ENCODE measurements at places on chromosomes 1 and 21.

DNA sequence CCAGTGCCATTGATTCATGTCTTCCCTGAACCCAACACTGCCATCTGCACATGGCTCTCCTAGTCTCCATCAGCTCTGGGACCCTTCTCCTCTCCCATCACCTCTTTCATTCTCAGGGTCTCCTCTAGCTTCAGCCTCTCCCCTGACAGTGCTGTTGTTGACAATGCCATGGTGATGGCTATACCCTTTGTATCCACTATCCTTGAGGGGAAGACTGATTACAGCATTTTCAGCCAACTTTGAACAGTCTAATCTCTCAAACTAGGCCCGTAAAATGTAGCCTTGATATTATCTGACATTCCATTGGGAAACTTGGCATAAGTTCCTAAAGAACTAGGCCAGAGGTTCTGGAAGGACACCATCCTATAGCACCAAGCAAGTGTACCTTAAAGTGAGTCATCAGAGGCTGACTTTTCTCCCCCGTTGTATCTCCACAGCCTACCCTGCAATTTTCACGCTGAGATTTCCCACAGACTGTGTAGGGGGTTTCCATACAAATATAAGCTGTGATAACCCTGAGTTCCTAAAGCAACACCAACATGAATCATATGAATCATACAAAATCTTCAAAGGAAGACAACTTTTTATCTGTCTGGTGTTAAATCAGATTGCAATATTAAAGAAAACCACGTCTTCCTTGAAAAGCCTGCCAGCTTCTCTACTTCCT lies 5.8 kb downstream of the HAO2 start:
- DNase-seq, result no peak

- peak; percentile 32 for DNase-seq
Measured at GRCh38 chr1:18256282-18257235, 149.0 kb downstream of the IGSF21 start.

GRCh38 chr1:175364424-175365076 lies 172.0 kb upstream of the KIAA0040 start:
- no peak for DNase-seq

DNA sequence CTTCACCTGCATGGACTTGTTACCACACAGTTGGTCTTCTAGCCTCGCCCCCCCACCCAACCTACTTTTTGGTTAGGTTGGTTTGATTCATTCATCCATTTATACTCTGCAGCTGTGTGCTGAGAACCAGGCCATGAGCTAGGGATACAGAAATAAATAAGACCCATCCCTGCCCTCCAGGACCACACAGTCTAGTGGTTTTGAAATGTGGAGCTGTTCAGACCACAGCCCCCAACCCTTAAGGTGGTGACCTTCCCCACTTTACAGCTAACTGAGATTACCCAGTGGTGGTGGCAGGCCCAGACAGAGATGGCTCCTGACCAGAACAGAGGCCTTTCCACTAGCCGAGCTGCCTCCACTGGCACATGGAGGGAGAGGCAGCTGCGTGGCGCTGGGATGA lies 37.0 kb downstream of the LRRN2 start:
- no peak for DNase-seq

DNA sequence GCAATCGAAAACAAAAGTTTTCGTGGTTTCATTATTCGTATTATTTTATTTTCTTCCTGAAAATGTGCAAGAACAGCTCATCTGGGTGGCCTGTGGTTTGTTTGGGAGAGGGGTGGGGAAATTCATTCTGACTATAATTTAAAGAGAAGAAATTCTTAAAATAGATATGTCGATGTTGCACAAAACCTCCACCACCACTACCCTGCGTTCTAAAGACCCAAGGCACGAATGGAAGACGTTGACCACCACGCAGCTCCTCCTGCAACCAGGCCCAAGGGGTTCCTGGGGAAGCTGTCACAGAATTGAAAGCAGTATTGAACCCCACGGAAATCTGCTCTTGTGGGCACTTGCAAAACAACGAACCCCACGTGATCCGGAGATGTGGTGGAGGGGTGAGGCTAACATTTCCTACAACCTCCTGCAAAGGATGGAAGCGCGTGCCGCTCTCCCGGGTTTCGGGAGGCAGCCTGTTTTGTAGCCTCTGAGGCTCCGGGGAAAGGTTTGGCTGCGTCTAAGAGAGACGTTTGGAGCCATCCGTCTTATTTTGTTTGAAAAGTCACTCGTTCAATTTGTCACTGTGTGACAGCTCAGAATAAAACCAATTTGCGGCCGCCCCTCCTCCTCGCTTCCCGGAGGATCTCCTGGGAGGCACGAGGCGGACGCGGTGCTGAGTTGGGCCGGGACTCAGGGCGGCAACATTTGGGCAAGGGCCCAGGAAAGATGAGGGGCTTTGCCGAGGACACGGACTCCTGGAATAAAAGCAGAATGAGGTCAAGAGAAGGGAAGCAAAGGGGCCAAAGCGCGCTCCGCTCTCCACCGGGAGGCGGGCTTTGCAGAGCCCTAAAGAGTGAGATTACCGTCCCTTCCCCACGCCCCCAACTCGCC lies 810 bp upstream of the HLX start:
- DNase-seq, result peak; percentile 29

DNA sequence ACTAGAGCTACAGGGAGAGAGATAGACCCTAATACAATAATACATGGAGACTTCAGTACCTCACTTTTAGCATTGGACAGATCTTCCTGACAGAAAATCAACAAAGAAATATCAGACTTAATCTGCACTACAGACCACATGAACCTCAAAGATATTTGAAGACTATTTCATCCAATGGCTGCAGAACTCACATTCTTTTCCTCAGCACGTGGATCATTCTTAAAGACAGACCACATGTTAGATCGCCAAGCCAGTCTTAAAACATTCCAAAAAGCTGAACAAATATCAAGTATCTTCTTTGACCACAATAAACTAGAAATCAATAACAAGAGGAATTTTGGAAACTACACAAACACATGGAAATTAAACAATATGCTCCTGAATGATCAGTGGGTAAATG lies 576.0 kb downstream of the KIF26B start:
- no peak for DNase-seq

- DNase-seq, result no peak
Measured at GRCh38 chr1:221632072-221632471, 109.8 kb downstream of the DUSP10 start.

DNA sequence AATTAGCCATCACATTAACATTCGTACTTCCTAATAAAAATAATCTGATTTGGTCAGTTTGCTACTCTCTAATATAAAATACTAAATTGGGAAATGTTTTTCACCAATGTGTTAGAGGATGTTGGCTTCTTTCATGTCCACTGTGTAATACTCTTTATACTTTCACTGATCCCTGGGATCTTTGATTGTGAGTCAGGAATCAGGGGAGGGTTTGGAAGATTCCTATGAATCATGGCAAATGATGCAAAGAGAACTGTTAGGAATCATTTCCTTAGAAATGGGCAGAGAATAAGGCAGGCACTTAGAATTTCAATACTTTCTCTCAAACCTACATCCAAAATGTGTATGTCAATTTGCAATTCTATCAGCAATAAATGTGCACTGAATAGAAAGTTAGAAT lies 31.0 kb downstream of the KRTAP24-1 start:
- no peak for DNase-seq

DNA sequence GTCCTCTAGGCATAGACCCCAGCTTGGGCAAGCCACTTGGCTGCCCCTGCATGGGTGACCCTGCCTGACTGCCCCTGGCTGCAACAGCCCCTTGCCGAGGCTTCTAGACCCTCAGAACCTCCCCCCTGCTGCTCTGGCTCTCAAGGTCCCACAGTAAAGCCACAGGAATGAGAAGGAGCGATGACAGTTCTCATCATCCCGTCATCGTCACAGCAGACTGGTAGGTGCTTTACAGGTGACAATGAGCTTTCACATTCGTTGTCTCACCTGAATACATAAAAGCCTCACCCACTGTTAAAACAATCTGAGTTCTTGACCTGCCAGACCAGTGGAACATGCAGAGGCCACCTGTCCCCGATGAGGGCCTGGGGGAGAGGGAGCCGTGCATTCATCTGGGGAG lies 36.0 kb upstream of the GPR157 start:
- DNase-seq, result no peak

DNA sequence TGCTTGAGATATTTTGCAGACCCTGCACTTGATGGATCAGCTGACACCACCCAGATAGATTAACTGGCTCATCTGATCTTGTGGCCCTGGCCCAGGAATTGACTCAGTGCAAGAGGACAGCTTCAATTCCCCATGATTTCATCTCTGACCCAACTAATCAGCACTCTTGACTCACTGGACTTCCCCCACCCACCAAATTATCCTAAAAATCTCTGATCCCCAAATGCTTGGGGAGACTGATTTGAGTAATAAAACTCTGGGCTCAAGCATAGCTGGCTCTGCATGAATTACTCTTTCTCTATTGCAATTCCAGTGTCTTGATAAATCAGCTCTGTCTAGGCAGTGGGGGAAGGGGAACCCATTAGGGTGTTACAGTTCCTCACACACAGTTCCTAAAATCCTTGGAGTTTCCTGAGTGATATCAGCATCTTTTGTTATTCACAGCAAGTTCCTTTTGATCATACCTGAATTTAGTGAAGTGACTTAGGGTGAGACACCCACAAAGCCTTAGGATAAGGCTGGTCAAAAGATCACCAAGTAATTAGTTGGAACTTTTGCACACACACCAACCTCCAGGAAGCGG lies 104.2 kb downstream of the COP1 start:
- no peak for DNase-seq

- no peak for DNase-seq
Measured at GRCh38 chr21:40162075-40162474, 294.8 kb downstream of the PCP4 start.

GRCh38 chr1:180769889-180770288 lies 138.1 kb downstream of the XPR1 start:
- no peak for DNase-seq

DNA sequence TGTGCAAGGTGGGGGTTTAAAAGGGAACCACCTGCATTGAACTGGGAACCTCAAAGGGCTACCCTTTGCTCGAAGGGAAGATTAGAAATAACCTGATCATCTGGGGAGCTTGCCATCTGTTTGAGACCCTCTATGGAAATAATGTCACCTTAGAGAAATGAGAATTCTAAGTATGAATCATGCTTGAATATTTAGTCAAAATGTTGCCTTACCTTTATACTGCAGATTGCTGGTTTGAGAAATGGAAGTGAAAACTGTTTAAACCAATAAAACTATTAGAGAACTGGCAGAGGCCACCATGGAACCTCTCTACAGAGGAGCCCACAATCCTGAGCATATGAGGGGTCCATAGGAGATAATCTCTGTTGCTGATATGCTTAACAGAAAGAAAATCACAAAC lies 131.2 kb upstream of the FAM78B start:
- no peak for DNase-seq

- DNase-seq, result no peak
Measured at GRCh38 chr1:116686723-116687352, 19.3 kb upstream of the IGSF3 start.

DNA sequence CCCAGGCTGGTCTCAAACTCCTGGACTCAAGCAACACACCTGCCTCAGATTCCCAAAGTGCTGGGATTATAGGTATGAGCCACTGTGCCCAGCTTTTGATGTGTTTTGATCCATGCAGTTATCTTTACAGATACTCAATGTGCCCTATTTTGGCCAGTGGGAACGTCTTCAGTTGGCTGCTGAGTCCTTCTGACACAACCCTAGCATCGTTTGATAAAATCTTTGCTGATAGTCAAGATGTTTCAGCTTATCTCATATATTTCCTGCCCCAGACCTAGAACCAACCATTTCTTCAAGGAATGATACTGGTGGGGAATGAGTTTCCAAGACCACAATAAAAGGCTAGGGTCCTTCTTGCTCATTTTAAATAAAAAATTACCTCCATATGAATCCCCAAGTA lies 11.6 kb downstream of the POGZ start:
- DNase-seq, result no peak

DNA sequence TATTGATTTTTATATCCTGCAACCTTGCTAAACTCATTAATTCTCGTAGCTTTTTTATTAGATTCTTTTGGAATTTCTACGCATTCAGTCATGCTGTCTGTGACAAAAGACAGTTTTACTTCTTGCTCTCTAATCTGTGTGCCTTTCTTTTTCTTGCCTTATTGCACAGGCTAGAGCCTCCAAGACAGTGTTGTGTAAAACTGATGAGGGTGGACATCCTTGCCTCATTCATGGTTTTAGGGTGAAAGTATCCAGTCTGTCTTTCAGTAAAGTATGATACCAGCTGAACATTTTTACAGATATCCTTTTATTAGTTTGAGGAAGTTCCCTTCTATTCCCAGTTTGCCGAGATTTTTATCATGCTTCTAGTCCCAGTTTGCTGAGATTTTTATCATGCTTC lies 133.8 kb downstream of the HS2ST1 start:
- DNase-seq, result no peak

DNA sequence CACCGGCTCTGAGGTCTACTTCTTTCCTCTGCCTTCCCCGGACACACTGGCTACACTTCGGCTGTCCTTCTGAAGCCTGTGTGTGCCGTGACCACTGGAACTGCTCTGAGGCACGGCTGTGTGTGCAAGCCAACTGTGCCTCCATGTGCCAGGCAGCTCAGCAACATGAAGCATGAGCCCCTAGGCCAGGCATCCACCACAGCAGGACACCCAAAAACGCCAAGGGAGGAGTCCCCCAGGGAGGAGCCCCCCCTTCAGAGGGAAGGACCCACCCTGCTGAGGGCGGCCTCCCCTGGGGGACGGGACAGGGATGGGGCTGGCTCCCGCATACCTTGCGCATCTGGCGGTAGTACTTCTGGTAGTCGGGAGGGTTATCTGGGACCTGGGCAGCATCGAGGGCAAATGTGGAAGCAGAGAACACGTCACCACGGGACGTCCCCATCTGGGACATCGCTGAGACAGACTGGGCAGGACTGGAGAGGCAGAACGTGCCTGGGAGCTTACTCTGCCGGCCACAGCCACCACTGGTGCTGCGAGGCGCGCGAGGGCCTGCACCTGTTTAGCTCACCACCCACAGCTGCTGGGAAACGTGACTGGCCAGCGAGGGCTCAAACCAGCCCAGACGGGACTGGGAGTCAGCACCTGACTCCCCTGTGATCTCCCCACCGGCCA lies 20.5 kb downstream of the LSS start:
- peak; percentile 7 for DNase-seq

DNA sequence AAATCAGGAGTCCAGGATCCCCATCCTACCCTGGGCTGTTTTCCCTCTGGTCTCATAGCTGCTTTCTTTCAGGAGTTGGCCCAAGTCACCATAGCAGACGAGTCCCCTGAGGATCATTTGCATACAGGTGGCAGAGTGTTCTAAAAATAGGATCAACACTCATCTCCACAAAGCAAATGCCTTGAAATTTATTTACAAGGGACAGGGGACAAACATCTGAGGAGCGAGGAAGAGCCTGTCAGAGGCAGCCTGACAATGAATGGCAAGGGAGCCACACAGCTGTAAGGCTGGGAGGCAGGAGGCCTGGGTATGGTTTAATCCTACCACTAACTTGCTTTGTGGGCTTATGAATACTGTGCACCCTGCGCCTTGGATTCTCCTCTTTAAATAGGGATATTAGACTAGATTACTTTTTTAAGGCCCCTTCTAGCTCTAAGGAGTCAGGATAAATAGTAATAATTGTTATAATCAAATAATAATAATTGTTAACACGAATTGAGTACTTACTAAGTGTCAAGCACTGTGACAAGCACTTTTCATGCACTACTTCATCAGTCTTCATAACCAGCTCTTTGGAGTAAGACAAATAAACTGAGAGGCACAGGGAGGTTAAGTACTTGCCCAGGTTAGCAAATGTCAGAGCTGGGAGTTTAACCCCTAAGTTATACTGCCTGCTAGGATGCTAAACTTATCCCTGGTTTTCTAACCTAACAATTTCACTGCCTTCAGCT lies 34.5 kb downstream of the RAB3B start:
- DNase-seq, result no peak

- DNase-seq, result no peak
Measured at GRCh38 chr1:5151511-5151910, 497.1 kb downstream of the AJAP1 start.

- DNase-seq, result no peak
Measured at GRCh38 chr1:108141621-108142020, 58.5 kb downstream of the SLC25A24 start.
